ENCODE measurements at places on chromosomes 7 and 10.

DNA sequence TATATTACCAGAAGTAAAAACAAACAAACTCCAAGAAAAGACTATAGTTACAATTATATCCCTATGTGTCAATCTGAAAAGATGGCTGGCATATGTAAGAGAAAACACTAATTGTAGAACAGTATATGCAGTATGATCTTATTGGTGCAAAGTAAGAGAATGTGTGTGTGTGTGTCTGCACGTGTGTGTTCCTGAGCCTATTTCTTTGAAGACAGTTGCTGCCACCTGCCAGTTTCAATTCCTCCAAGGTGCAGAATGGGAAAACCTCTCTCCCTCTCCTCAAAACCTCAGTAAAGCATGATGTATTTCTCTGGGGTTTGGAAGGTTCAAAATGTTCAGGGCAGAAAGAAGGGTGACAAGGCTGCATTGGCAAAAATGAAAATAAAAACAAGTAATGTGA, 8.8 kb upstream of the SFTPA1 start:
- no peak for DNase-seq

DNA sequence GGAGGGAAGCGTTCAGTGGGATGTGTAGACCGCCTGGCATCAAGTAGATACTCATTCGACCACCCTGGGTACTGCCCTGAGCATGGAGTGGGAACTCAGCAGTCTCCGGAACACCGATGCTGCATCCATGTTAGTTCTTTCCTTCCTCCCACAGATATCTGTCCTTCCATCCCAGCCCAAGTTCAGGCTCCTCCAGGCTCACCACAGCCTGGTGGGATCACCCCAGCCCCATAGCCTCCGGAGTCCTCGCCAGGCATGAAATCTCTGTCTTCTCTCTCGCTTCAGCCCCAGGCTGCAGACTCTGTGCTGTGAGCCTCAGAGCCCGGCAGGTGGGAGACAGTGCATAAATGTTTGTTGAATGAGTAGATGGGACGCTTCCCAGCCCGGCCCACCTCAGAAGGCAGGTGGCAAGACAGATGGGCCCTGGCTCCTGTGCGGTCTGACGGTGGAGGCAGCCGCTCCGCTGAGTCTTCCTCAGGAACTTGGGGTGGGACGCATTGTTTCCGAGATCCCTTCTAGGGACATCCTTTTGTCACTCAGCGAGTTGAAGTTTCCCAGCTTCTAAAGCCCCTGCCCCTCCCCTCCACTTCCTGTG, 42.9 kb downstream of the ELFN1 start:
- DNase-seq = no peak

DNA sequence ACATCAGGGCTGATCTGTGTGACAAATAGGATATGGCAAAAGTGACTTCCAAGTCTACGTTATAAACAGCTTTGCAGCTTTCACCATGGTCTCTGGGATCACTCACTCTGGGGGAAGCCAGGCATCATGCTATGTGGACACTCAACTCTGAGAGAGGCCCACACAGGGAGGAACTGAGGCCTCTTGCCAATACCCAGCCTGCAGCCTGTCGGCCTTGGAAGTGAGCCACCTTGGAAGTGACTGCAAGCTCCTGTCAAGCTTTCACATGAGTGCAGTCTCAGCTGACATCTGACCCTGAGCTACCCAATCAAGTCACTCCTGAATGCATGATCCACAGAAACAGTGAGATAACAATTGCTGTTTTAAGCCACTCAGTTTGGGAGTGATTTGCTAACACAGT, 56.5 kb downstream of the MMRN2 start:
- DNase-seq = no peak

DNA sequence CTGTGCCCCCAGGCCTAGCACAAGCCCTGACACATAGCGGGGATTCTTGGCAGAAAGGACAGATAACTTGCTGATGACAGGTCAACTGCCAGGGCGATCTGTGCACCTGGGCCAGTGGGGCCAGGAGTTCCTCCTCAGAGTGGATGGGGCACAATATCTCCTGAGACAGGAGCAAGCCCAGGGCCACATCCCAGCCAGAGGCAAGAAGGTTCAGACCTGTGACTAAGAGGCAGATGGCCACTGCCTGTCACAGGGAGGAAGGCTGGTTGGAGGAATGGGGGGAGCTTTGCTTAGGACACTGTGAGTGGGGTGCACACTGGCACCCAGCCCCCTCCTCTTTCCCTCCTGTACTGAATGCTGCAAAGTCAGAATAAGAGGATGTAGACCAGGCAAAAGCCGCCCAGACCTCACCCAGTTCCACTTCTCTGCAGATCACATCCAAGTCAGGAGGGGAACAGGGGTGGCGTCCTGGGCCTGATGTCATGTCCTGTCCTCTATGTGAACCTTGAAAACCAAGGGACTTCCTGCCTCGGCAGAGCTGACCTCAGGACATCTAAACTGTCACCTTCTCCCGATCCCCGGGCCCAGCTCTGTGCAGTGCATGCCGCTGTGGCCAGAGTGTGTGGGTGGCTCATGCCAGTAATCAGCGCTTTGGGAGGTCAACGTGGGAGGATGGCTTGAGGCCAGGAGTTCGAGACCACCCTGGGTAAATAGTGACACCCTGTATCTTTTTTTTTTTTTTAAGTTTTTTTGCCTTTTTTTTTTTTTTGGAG, 1.3 kb downstream of the GUSB start:
- DNase-seq = peak; percentile 20

- DNase-seq = no peak
These were observed 22.2 kb upstream of the SRGN start for GRCh38 chr10:69065406-69066361.

DNA sequence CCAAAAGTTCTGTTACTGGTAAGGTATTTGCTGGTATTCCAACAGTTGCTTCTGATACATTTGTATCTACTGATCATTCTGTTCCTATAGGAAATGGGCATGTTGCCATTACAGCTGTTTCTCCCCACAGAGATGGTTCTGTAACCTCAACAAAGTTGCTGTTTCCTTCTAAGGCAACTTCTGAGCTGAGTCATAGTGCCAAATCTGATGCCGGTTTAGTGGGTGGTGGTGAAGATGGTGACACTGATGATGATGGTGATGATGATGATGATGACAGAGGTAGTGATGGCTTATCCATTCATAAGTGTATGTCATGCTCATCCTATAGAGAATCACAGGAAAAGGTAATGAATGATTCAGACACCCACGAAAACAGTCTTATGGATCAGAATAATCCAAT, 131.0 kb downstream of the AASS start:
- no peak for DNase-seq

DNA sequence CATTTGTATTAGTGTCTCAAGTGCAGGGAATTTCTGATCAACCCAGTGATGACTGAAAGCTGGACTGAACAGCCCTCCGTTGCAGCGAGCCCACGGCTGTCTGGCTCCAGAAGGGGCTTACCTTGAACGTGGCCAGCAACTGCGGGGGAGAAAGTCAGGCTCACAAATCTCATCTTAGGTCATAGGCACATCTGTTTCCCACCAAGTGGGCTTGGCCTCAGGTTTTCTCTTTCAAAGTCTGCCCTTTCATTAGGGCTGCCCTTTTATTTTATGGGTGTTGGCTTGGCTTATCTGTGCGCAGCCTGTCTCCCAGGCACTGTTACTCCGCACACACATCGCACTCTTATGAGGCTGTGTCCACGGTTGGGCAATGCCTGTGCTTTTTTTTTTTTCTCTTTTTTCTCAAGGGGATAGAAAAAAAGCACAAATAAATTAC, 178.0 kb downstream of the JCAD start:
- DNase-seq = no peak

DNA sequence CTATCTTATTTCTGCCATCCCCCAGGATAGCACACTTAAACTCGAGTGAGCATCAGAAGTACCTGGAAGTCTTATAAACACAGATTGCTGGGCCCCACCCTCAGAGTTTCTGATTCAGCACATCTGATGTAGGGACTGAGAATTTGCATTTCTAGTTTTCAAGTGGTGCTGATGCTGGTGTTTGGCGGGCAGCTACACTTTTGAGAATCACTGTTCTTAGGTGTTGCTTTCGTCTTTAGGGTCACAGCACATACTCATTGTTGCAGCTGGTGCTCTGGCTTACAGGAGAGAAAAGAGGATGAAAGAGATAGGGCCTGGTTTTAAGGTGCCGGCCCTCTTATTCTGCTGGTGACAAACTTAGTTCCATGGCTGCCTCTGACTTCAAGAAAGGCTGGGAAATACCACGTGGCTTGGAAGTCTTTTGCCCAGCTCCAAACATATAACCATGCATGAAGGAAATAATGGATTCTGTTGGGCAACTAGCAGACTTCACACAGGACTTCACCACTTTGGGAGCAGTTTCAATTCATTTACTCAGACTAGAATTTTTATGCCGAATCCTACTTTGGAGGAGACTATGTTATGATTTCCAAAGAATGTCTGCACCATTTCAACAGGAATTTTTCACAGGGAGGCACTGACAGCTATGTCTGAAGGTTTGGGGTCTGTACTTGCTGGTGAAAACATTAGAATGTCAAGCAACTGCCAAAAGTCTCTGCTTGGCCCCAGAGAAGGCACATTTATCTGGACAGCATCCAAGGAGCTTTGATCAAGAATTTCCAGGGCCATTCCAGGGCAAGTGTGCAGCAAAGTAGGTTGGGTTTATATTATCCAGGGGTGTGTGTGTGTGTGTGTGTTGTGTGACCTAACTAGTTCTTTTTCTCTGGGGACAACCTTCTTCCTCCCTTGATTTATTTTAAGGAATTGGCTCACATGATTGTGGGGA, 6.9 kb upstream of the MINDY4 start:
- no peak for DNase-seq
